ENCODE measurements at places on chromosomes 11 and 22. TPM values are rescaled to one million over a fixed set of nuclear protein-coding genes. Genes with fewer than 3 reads are reported as not detected.

Gene SVIP
- total RNA-seq = 5.8 TPM

Gene CREB3L1
- total RNA-seq = 23.1 TPM

Gene JAML
- total RNA-seq = not detected

Gene C2CD2L
- total RNA-seq = 2.6 TPM

Gene IFITM10
- 5.5 TPM for total RNA-seq

Gene FJX1
- total RNA-seq = 10.5 TPM

Gene PRRG4
- under 0.01 TPM for total RNA-seq

Gene OR51M1
- not detected for total RNA-seq

Gene SYT7
- 4.3 TPM for total RNA-seq

Gene KIF18A
- 12.0 TPM for total RNA-seq

Gene GAL
- total RNA-seq = not detected

Gene ARHGEF17
- total RNA-seq = 39.6 TPM

Gene GTSE1
- total RNA-seq = 8.4 TPM

Gene SMIM35
- not detected for total RNA-seq

Gene C11orf16
- total RNA-seq = not detected

Gene NCF4
- not detected for total RNA-seq

Gene SPI1
- not detected for total RNA-seq

Gene SGSM1
- total RNA-seq = 0.22 TPM

Gene CDCA5
- total RNA-seq = 5.4 TPM

Gene SPCS2
- total RNA-seq = 48.7 TPM

Gene POLA2
- 6.0 TPM for total RNA-seq

Gene ARHGAP20
- 10.3 TPM for total RNA-seq

Gene CLMP
- 380 TPM for total RNA-seq

Gene PRG3
- not detected for total RNA-seq

Gene SCUBE1
- total RNA-seq = 7.4 TPM

Gene YPEL4
- 0.65 TPM for total RNA-seq

Gene MMP12
- total RNA-seq = 0.26 TPM
